ENCODE measurements at places on chromosomes 12 and 14.

GRCh38 chr14:93688239-93688666 is 100.0 kb downstream of the PRIMA1 start:
- DNase-seq: no peak

DNA sequence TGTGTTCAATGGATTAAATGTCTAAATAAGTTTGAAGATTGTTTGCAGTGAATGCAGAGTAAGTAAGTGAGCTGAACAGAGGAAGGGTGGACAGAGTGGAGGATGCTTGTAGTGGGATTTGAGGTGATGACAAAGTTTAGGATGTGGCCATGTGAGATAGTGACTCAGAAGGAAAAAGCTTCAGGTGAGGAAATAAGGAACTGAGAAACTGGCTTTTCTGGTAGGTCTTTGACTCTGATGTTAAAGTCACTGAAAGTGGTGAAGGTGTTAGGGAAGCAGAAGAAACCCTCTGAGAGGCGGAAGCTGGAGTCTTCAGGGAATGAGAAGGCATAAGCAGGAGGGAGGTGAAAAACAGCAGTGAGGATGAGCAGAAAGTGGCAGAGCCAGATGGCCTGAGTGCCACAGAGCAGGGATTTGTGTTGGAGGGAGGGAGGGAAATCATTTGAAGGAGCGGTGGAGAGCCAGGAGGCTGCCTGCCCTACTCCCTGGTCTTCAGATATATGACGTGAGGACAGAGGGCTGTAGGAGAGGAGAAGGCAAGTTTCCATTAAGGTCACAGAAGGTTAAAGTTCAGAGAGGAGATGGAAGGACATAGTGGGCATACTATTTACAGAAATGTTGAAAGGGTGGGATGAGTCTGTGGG is 24.8 kb downstream of the RGS6 start:
- no peak for DNase-seq

DNA sequence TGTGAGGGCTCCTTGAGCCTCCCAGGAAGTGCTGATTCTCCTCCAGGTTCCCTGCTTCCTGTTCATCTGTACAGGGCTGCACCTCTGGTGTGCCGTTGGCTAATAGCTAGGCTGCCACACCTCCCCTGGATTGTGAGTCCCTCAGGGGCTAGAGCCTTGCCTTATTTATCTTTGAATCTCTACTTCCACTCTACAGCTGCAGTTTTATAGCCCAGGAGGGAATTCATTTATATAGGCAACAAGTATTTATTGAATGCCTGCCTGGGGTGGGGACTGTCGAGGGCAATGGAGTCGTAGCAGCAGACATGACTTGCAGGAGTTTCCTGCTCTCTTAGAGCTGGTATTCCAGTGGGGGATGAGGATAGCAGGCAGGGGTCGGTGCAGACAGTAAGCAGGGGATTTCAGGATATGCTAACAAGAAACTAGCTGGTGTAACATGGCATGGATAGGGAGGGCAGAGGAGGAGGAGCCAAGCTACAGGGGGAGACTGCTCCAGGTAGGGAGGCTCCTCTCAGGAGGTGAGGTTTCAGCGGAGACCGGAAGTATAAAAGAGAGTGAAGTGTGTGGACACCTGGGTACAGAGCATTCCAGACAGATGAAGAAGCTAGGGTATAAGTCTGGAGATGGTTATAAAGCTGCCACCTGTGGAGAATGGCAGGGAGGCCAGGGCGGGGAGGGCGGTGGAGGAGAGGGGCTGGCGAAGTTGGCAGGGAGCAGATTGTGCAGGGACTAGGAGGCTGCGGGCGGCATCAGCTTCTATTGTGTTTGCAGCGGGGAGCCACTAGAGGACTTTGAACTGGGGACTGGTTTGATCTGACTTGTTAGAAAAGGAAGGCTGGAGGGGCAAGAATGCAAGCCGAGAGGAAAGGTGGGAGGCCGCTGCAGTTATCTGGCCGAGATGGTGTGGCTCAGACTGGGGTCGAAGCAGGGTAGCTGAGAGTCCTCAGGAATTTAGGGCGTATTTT is 17.2 kb downstream of the USP30 start:
- no peak for DNase-seq

DNA sequence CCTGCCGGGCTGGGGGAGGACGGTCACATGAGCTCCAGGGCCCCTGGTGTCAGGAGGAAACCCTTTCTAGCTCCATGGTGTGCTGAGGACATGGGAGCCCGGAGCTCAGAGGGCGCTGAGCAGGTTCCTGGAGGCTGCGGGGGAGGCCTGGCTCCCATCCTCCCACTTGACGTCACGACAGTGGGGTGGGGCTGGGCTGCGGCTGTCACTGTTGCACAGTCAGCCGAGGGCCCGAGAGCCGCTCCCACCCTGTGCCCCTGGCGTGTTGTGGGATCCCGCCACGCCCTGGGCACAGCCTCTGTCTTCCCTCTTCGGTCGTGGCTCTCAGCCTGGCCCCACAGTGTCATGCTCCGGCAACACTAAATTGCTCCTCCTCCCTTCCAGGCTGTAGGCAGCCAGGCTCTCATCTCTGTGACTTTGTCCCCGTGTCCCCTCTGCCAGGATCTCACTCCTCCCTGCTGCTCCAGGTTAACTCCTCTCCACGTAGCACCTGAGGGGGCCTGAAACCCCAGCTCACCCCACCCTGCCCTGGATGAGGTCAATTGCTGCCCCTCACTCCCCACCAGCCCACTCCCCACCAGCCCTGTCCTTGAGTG is 33.0 kb downstream of the BEGAIN start:
- no peak for DNase-seq

DNA sequence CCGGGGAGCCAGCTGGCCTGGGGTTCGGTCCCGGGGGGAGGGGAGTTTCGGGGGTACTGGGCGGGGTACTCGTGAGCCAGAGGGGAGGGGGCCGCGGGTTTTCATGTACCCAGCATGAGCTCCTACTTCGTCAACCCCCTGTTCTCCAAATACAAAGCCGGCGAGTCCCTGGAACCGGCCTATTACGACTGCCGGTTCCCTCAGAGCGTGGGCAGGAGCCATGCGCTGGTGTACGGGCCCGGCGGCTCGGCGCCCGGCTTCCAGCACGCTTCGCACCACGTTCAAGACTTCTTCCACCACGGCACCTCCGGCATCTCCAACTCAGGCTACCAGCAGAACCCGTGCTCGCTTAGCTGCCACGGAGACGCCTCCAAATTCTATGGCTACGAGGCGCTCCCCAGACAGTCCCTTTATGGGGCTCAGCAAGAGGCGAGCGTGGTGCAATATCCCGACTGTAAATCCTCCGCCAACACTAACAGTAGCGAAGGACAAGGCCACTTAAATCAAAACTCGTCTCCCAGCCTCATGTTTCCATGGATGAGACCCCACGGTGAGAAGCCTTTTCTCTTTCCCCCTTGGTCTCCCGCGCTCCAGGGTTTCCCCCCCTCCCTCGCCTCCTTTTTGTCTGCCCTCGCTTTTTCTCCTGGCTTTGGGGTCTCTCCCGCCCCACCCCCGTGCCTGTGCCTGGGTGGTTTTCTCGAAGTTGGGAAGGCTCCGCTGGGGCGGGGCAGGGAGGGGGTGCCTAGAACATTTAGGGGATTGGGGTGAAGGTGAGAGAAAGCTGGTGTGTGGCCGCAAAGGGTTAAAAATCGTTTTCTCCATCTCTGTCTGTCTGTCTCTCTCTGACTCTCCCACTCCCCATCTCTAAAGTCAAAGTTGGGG is 627 bp downstream of the HOXC8 start:
- DNase-seq: no peak

GRCh38 chr14:91405724-91406435 is 11.7 kb downstream of the CCDC88C start:
- no peak for DNase-seq

- DNase-seq: no peak
Measured at GRCh38 chr12:110280392-110280778, 662 bp upstream of the ATP2A2 start.

GRCh38 chr12:31929027-31929526 is 30.1 kb upstream of the RESF1 start:
- DNase-seq: no peak

DNA sequence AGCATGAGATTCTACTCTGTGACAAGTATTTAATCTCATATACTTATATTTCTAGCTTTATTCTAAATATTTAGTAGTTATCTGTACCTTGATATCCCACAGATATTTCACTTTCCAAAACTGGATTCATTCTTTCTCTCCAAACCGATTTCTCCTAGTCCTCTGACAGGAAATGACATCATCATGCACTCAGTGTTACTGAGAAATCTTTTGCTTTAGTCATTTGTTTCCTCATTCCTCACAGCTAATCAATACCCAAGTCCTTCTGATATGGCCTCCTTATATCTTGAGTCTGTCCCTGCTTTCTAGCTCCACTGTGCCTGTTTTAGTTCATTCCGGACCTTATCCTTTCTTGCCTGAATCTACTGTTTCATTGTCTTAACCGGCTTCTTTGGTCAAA is 39.4 kb upstream of the E2F7 start:
- no peak for DNase-seq

- DNase-seq: no peak
Measured at GRCh38 chr14:21894003-21894897, 220.6 kb upstream of the OR4E1 start.

DNA sequence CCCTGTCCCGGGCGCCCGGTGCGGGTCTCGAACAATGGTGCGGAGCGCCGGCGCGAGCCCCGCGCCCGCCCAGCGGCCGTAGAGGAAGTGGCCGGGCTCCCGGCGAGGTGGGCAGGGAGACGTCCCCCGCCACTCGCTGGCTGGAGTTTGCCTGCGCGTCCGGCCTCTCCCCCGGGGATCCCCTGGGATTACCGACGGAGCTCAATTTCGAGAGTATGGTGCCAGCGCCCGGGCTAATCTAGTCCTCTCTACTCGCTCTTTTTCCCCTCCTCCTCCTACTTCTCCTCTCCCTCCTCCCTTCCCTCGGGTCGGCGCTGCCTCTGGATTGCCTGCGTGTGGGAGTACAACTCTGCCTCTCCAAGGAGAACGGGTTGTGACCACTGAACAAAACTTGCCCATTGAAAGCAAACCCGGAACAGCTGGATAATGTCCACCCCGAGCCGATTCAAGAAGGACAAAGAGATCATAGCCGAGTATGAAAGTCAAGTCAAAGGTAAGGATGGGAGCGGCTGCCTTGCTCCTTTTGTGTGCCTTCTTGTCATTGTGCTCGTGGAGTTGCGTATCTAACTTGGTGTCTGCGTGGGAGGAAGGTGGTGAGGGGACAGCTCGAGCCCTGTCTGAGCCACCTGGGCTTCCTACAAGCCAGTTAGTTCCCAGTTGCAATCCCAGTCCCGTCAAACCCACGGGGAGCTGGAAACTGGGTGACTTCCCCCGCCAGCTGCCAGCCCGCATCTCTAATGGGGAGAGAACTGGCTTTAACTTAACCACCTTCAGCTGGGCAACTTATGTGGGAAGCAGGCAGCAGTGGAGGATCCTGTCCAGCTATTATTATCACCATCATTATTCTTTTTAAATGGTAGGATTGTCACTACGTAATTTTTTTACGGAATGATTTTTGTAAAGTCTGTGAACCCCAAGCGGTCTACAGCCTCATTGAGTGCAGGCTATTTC is at the start of gene SRGAP1:
SRGAP1 (plus strand) TSS at position 310 of the 951 bp plus-strand sequence; CDS start at position 427, 117 bp downstream.
- DNase-seq: no peak

DNA sequence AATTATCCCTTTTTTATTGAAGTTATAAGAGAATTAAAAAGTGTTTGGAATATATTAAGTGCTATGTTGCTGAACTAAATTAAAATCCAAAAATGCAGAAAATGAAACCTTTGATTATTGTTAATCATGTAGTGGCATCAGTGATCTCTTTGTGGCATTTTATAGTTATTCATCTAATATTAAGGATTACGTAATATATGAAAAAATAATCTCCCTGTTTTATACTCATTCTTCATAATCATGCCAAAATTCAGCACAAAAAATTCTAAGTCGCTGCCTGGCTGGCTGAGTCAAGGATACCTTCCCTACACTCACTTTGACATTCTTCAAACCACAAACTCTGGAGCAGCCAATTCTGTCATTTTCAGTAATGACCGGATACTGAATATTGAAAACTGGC is 63.7 kb downstream of the ARL1 start:
- no peak for DNase-seq

DNA sequence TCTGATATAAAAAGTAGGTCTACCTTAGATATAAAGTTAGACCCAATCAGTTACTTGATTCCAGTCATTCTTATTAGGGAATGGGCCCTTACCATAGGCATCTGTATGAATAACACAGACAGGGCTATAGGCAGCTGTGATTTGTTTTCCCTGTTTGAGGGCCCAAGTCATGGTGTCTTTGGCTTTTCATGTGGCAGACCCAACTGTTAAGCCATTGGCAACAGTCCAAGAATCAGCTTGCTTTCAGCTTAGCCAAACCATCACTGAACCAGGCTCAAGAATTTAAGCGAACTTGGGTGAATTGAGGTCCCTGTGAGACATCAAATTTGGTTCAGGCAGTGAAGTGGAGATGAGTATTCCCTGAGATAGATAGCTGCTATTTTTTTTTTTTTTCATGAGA is 111.2 kb downstream of the LRRIQ1 start:
- no peak for DNase-seq

GRCh38 chr12:30166006-30166795 is 382.5 kb upstream of the TMTC1 start:
- DNase-seq: no peak

- DNase-seq: no peak
Measured at GRCh38 chr12:105947906-105948305, 190.8 kb downstream of the NUAK1 start.

GRCh38 chr14:67955261-67955660 is 135.7 kb downstream of the RAD51B start:
- no peak for DNase-seq

- no peak for DNase-seq
Measured at GRCh38 chr12:91413581-91414546, 231.2 kb upstream of the DCN start.

DNA sequence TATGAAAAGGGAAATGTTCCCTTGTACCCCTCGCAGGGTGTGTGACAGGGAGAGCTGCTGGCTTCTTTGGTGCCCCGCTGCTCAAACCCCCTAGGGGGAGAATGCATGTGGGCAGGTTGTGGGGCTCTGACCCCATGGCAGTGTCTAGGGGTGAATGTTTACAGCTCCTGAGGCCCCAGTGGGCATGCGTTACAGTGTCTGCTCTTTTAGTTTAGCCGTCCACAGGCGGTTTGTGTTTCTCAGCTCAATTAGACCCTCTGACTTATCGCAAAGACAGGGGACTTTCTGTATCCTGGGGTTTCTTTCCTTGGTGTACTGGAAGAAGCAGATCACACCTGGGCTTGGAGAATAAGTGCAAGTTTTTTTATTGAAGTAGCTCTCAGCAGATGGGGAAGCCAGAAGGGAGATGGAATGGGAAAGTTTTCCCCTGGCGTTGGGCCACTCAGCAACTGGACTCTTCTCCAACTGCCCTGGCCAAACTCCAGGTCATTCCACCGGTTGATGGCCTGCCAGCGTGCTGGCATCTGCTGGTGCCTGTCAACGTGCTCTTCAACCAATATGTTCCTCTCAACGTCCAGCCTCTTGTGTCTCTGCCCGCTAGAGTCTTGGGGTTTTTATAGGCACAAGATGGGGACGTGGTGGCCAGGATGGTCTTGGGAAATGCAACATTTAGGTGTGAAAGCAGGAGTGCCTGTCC is 720.9 kb downstream of the FSCB start:
- DNase-seq: no peak

DNA sequence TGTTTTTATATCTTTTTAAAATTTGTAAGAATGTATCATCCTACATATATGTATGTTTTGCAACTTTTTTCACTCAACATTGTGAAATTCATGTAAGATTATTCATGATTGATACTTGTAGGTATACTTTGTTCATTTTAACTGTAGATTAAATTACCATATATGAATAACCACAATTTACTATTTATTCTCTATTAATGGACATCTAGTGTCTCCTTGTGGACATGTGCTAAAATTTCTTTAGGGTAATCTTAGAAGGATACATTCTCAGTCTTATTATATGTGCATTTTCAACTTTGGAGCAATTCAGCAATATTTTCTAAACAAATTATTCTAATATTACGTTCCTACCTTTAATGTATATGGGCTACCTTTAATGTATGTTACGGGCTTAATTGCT is 192.4 kb downstream of the FUT8 start:
- no peak for DNase-seq

GRCh38 chr12:81585787-81586186 is 173.4 kb downstream of the PPFIA2 start:
- no peak for DNase-seq

All from astrocyte of the cerebellum (primary cell).